ENCODE measurements at places on chromosomes 16 and 17. TPM values are rescaled to one million over a fixed set of nuclear protein-coding genes. Genes with fewer than 3 reads are reported as not detected.

ABCA9 gene
- 0.09 TPM for total RNA-seq

PIRT gene
- total RNA-seq: not detected

PAQR4 gene
- 15.3 TPM for total RNA-seq

BCL6B gene
- not detected for total RNA-seq

- peak; percentile 67 for DNase-seq
Observed at GRCh38 chr17:81867170-81867990, 3.8 kb downstream of the ARHGDIA start.

DNA sequence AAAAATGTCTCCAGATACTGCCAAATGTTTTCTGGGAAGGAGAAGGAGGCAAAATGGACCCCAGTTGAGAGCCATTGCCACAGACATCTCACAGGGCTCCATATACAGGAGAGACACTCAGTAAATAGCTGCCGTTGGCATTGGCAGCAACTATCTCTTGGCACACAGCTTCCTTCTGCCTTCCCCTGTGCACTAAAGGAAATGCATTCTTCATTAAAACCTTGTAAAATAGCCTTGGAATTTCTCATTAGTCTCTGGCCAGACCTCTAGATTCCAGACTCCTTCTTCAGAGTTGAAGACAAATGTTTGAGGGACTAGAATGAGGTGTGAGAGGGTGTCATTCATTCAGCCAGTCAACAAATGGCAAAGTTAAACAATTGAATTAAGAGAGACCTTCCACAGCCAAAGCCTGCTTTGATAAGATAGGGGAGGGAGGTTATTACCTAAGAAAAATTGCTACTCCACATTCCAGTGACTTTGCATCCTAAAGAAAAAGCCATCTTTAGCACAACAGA is 223.9 kb upstream of the HS3ST3A1 start:
- no peak for DNase-seq

DNA sequence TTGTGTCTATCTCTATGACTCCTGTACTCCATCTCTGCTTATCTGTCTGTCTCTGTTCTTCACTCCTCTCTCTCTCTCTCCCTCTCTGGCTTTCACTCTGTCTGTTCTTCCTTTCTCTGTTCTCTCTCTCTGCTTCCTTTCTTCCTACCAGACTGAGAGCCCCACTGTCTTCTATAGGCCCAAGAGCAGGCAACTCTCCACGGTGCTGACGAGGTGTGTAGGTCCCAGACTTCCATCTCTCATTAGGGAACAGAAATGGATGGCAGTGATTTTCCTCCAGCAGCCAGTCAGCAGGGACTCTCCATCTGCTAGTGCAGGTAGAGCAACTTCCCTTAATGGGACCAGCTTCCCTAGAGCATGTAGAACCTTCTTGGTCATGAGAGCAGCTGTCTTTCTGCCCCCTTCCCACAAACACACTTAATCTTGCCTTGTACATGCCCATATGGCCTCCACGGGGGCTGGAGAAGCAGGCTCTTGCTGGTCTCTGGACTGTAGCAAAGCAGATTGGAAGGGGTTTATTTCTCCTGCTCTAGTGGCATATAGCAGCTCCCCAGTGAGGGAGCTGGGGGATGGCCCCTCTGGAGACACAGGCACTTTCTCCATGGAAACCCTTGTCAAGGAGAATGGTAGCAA is 47.8 kb upstream of the NLRP1 start:
- DNase-seq: no peak

DNA sequence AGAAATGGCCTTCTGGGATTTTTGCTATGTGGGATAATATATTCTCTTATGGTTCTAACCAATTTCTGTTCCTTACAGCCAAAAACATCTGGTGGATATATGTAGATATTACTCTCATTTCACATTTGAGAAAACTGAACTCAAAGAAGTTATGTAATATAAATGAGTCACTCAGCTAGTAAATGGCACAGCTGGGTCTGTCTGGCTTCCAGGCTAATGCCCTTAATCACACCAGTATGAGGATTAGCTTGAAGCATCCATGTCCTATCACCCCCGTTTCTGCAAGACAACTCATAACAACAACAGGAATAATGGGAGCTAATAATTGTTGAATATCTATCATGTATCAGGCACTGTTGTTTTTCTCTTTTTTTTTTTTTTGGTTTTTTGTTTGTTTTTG is 34.4 kb upstream of the USP7 start:
- no peak for DNase-seq

DNA sequence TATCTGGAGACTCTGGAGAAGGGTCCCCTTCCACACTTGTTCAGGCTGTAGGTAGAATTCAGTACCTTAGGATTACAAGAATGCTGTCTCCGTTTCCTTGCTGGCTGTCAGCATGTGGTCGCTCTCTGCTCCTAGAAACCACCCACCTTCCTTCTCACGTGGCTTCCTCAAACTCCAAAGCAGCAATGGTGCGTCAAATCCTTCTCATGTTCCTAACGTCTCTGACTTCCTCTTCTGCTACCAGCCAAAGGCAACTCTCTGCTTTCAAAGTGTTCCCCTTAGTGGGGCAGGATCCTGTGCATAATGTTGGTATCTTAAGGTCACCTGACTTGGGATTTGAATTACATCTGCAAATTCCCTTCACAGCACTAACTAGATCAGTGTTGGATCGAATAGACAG is 30.9 kb upstream of the DYNLRB2 start:
- peak; percentile 9 for DNase-seq
